Daoy (cell line): ENCODE measurements at places on chromosomes 11 and 22.
A peak's percentile ranks its signal among the peaks of the same experiment; 100 is the strongest.

DNA sequence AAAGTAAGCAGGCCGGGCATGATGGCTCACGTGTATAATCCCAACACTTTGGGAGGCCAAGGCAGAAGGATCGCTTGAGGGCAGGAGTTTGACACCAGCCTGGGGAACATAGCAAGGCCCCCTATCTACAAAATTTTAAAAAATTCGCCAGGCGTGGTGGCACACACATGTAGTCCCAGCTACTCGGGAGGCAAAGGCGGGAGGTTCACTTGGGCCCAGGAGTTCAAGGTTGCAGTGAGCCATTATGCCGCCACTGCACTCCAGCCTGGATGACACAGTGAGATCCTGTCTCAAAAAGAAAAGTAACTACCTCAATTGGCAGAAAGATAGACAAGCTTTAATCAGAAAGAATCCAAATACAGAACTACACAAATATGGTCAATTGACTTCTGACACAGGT is 31.0 kb downstream of the CADM1 start:
- no peak for DNase-seq

DNA sequence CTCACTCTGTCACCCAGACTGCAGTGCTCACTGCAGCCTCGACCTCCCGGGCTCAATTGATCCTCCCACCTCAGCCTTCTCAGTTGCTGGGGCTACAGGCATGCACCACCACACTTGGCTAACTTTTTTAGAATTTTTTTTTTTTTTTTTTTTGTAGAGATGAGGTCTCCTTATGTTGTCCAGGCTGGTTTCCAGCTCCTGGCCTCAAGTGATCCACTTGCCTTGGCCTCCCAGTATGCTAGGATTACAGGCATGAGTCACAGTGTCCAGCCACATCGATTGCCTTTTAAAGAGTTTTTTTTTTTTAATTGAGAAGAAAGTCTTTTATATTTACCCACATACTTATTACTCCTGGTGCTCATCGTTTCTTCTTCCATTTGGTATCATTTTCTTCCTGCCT is 30.0 kb downstream of the PARVG start:
- no peak for DNase-seq

DNA sequence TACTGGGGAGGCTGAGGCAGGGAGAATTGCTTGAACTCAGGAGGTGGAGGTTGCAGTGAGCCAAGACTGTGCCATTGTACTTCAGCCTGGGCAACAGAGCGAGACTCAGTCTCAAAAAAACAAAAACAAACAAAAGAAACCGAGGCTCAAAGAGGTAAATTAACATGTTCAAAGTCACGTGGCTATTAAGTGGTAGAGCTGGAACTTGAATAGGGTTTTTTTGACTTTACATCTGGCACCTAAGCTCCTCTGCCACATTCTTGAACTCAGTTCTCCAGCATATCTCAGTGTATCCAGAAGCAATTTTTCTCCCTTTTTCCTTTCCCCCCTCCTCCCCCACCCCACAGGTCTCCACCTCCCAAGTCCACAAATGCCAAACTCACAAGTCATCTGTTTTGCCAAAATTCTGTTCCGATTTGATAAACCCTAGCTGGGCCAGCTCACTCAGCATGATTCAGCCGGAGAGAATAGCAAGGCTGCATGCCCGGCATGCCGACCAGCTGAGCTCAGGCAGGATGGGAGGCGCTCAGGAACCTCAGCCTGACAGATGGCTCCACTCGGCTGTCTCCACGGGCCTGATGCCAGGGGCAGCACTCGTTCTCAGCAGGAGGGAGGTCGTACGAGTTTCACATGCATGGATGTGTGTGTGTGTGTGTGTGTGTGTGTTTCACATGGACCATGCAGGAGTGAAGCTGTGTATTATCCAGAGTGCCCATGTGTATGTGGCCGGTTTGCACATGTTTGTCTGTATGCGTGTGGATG is 63.2 kb upstream of the RRAS2 start:
- peak; percentile 98 for DNase-seq

DNA sequence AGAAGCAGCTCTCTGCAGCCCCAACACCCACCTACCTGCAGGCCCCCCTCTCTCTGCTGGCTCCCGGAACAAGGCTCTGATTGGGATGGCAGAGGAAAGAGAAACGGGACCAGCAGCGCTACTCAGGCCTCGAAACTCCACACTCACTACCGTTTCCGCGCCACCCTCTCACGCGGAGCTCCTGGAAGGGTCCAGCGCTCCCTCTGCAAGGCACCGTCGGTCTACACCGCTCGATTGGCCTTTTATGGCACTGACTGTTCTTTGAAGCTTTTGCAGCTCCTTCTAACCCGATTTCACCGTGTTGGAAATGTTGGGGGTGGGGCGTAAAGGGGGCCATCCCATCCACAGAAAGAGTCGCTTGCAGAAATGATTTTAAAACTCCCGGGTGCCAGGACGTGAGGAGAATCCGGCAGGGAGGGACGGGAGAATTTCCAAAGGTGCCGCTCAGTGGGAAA is 323 bp upstream of the PANX1 start:
- DNase-seq, result no peak

DNA sequence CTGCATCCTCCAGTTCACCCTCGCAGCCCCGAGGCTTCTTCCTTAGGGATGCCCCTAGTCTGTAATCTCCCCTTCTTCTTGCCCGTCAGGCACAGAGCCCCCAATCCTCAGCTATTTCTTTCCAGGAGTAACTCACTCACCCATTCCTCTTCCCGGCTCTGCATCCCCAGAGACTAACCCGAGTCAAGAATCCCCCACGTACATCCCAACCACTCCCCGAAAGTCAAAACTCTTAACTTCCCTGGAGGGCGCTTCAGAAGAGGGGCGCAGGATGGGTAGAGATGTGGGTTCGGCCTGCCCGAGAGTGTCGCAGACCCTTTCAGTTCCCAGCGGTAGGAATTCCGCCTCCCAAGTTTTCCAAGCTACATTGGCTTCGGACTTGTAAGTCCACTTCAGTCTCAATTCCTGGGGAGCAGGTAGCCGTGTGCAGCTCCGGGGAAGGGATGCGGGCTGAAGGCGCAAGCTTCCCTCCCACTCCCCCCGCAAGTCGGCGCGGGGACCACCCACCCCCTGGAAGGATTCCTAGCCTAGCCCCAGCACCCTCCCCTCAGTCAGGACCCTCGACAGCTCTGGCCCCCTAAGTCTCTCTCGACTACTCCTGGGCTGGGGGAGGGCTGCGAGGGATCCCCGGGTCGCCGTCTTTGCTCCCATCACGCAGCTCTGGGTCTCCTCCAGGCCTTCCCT is 871 bp downstream of the BDNF start:
- peak; percentile 52 for DNase-seq

GRCh38 chr22:37484480-37485394 is 1.4 kb downstream of the MFNG start:
- no peak for DNase-seq
